Activated CD4-positive, alpha-beta T cell treated with anti-CD3 and anti-CD28 coated beads for 36 hours (primary cell): ENCODE measurements at places on chromosomes 7 and 10. TPM values are rescaled to one million over a fixed set of nuclear protein-coding genes. Genes with fewer than 3 reads are reported as not detected.
A peak's percentile ranks its signal among the peaks of the same experiment; 100 is the strongest.

DNA sequence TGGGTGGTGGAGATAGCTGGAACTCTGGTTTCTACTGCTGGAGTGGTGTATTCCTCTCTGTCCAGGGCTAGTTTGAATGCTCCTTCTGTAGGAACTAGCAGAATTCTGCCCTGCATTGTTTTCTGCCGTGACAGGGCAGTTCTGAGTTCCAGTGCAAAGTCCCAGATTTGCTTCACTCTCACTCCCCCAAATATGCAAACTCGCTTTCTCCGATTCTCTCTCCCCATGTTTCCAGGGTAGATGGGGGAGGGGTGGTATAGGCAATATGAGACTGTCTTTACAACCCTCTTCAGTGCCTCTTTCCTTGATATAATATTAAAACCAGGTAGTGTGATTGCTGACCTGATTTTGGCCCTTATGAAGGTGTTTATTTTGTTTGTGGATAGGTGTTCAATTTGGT lies 693.3 kb upstream of the GRM3 start:
- DNase-seq: no peak

DNA sequence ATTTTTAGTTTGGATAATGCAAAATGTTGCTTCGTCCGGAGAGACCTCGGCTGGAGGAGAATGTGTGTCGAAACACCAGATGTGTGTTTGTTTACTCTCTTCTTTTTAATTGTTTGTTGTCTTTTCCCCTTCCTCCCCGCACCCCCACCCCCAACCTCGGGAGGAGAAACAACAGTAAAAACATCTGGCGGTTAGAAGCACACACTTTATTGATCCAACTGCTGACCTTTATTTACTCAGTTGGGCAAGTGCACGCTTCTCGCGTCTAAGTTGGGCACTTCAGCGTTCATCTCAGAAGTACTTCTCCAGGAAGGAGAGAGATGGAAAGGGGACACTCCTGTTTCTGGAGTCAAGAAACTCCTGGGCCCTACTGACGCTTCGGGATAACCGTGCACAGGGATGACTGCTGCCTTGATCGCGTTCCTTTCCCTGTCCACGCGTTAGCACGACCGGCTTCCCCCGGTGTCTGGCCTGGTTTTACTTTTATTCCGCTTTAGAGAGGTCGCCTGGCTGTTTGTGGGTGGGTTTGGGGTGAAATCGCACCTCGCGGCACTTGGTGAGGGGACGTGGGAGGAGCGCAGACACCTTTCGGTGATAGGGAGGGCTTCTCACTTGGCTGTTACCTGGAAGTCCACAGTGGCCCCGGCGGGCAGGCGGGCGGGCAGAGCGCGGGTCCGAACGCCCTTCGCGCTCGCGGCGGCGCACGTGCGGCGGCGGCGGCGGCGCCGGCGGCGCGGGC lies 168.3 kb upstream of the PPP1R3A start:
- DNase-seq: no peak

- DNase-seq: no peak
Observed at GRCh38 chr10:79393924-79394610, 46.8 kb downstream of the PPIF start.

DNA sequence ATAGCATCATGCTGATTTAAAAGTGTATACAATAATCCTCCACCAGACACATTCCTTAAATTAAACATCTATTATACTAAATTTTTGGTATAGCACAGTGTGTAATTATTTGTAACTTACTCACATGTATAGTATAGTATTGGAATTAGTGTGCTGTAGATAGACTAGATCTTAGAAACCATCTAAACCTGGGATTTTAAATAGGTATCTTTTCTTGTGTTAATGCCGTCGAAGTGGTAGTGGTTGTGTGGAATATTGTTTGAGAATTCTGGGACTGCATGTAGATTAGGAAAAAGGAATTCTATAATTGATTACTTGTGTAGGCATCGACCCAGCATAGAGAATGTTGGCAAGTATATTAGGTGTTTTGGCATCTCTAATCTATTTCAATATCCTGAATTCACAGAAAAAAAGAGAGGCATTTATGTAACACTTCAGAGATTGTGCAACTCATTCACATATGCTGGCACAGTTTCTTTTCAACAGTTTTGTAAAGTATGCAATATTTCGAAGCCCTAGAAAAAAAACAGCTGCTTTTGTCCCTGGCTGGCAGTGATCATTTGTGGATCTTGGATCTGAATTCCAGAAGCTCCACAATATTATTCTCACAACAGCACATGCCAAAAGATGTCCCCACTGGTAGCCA lies 145.5 kb upstream of the AGR3 start:
- no peak for DNase-seq

GRCh38 chr10:89873055-89873454 lies 171.7 kb downstream of the KIF20B start:
- no peak for DNase-seq

DNA sequence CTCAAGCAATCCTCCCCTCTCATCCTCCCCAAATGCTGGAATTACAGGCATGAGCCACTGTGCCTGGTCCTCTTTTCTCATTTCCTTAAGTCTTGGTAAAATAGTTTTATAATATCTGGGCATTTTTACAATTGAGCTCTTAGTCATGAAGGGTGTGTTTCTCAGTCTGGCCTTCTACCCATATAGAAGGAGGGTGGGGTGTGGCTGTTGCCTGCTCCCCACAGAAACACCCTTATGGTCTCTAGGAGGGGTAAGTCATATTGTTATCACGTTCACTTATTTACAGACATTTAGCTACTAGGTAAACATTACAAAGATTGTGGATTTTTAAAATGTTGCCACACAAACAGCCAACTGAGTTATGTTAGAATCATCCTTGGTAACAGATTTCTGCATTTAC lies 6.7 kb upstream of the OTUD1 start:
- DNase-seq: no peak

DNA sequence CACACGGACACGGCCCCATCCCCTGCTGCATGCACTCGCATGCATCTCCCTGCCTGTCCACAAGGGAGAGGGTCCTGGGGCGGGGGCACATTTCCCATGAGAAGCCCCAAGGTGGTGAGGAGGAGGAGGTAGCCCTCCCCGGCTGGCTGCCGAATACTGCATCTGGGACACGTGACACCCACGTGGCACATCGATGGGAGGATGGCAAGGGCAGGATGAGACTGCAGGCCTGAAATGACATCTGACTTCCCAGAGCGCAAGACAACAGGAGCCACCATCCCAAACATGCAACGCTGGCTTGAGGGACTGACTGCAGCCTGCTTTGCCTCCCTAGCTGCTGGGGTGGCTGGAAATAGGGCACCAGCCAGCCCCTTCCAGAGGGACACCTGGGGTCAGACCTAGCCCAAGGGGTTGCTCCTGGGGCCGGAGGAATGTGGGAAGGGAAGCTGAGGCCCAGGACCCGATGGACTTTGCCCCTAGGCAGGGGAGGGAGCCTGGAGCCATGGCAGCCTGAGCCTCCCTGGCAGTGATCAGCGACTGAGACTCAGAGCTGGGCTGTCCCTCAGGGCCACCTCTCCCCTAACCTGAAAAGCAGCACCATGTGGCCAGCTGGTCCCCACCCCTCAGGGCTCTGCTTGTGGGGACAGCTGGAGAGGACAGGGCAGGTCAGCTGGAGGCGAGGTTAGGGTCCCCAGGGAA lies 16.1 kb downstream of the BUD23 start:
- DNase-seq: no peak

GRCh38 chr7:36062154-36062815 lies 90.8 kb upstream of the EEPD1 start:
- no peak for DNase-seq

DNA sequence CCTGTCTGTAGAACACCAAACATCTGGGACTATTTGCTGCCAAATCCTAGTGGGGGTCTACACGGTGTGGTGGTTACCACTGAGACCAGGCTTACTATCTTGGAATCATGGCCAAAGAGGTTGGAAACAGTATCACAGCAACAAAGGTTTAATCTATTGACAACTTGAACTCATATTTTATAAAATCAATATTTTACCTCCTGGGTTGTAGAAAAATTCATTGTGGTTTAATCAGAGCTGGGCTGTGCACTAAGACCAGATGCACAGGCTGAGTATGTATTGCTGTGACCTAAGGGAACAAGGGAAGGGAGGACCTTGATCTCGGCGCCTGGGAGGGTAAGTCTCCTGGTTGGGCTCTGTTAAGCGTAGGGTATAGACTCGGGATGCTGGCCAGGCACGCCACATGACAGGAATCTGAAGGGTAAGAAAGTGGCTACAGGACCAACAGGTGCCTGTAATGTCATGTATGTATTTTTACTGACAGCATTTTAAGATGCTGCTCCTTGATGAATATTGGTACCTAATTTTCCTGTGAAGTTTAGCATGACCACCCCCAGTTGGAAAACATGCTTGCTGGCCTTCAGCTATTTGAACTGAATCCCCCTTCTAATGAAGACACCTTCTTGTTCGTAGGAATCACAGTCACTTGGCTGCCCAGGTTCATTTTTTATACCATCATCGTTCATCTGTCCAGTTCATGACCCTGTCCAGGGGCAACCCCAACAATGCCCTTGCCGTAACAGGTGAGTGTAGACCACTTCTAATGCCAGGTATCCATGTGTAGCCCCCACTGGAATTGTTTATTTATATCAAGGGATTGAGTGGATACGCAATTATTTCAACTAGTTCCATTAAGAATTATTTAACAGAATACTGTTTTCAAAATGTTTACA lies 79.5 kb downstream of the EZH2 start:
- DNase-seq: no peak

DNA sequence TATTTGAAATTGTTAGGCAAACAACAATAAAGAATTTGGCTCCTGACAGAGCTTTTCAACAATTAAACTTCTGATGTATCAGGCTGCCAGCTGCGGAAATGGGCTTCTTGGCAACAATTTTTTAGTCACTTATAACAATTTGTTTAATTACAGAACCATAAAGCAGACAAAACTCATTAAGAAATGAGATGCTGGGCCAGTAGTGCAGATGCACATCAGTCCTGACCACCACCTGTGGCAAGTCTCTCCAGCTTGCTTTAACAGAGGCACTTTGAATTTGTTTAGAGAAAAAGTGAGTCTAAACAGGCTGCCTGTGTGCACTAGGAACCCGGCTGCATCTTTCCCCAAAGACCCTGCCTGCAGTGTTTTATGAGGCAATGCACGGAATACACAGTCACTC lies 1124.4 kb downstream of the NXPH1 start:
- no peak for DNase-seq

GRCh38 chr10:48485711-48486110 lies 119.2 kb downstream of the ARHGAP22 start:
- no peak for DNase-seq

GRCh38 chr10:49220031-49220430 lies 31.8 kb upstream of the TMEM273 start:
- no peak for DNase-seq

DNA sequence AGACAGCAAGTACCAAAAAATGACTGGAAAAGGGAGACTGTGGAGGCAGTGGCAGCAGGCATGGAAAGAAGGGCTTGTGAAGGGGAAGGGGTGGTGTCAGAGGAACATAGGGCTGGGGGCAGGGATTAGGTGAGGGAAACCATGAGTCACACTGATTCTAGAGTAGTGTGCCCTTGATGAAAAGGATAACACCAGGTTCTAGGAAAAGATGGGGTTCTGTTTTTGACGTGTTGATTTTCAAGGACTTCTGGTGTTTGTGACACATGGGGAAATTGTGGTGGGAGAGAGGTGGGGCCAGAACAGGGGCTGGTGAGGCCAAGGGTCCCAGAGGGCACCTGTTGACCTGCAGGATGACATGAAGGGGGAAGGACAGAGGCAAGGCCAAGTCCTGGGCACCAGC lies 57.1 kb downstream of the FIGNL1 start:
- peak; percentile 78 for DNase-seq

- DNase-seq: no peak
Observed at GRCh38 chr7:149748076-149748874, 25.1 kb downstream of the ZNF467 start.

- no peak for DNase-seq
Observed at GRCh38 chr7:155721056-155721455, 76.6 kb downstream of the RBM33 start.

The ADD3 gene
- total RNA-seq: 101 TPM

The SKIDA1 gene
- total RNA-seq: 0.32 TPM

The CHCHD3 gene
- 71.9 TPM for total RNA-seq
